ENCODE measurements at places on chromosomes 5 and 9.

DNA sequence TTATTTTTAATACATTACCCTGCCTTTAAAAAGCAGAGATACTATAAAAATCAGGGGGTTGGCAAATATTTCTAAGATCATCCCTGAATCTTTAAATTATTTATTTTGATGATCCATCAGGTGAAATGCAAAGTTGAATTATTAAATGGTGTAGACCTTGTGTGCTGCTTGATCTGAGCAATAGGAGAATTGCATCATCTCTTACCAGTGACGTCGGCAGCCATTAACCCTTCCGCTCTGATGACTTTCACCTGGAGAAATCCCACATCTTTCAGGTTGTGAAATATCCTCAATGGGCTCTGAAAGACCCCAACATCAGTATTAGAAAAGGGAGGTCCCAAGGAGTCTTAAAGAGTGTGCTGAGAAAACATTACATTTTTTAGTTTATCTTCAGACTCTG, 270.2 kb downstream of the SLF1 start:
- DNase-seq, result no peak

DNA sequence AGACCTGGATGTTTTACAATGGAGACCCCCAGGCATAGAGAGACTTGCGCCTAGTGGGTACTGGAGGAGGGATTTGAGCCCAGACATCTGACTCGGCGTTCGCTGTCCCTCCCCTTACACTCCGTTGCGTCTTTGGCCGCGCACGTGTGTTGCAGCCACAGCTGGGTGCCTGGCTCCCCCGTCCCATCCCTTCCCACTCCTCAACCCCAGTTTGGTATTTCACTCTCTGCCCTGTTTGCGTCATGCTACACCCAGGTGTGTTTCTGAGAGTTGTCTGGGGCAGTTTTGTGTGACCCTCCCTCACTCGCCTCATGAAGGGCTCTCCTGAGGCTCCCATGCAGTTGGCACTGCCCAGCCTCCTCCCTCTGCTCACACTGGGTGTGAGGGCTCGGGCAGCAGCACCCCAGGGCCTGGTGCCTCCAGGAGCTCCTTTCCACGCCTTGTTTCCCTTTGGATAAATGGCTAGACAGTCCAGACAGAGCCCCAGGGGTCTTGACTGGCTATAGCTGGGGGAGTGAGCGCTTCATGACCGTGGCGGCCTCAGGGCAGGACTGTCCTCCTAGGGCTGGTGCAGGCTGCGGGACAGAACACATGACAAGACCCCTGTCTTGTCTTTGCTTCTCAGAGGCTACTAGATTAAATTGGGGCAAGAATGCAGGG, 13.6 kb downstream of the TCF7 start:
- no peak for DNase-seq

DNA sequence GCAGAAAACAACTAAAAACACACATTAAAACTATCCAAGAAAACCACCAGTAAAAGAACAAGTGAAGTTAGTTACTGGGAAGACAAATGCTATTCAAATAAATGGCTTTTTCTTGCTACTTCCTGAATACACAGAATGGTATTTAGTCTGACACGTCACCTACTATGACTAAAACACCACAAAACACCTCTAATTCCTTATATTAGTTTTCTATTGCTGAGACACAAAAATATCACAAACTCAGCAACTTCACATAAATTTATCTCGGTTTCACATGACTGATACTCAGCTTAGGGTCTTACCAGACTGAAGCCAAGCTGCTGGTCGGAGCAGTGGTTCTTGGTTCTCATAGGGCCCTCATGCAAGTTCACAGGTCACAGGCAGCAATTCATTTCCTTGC, 5.4 kb downstream of the DMAC1 start:
- no peak for DNase-seq

GRCh38 chr5:1930880-1931603, 48.3 kb upstream of the IRX4 start:
- no peak for DNase-seq

DNA sequence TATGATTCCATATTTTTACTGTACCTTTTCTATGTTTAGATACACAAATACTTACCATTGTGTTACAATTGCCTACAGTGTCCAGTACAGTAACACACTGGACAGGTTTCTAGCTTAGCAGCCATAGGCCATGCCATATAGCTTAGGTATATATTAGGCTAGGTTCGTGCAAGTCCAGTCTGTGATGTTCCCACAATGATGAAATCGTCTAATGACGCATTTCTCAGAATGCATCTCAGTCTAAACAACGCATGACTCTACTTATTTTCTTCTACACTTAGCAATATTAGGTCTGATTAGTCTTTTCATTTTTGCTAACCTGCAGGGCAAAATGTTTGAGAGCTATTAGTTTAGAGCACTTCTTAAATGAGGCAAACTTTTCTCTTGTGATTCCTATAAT, 22.7 kb downstream of the OR2S2 start:
- DNase-seq, result no peak

DNA sequence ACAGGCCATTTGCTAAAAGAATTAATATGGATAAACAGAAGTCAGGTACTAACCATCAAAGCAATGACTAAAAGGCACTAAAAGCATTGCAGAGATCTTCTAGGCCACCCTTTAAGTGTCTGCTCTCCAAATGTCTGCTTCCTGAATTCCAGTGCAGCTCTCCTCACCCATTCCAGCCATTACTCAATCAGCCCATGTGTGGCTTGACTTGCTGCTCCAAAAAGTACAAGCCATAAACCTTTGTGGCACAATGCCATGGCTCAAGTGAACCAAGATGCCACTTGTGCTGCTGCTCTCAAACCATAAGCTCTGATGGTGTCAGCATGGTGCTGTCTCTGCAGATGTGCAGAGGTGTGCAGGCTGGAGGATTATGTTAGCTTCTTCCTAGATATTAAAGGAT, 290.2 kb upstream of the POU5F2 start:
- peak; percentile 24 for DNase-seq

GRCh38 chr5:39360471-39361111, 3.7 kb downstream of the C9 start:
- DNase-seq, result peak; percentile 52
